ENCODE measurements at places on chromosomes 12 and 14. TPM values are rescaled to one million over a fixed set of nuclear protein-coding genes. Genes with fewer than 3 reads are reported as not detected.

DNA sequence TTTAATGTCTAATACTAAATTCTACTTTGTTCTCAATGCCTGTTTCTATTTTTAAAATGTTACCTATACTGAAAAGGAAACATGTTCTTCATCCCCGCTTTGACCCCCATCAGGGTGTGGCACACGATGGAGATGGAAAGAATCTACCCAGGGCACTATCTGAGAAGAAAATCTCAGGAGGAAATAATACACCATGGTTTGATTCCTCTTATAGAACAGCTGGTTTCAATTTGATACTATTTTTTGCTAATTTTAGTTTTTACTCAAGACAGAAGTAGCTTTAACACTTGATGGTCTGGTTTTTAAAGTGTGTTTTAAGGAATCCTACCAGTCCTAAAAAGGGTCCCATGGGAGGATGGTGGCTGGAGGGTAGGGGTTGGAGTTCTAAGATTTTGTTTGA is 56.7 kb downstream of the PPM1H start:
- no peak for DNase-seq

- DNase-seq = peak; percentile 73
Measured at GRCh38 chr12:121132601-121133481, at the start of gene P2RX7. P2RX7 (plus strand) TSS chr12:121132876; CDS start chr12:121132971, 95 bp downstream.

DNA sequence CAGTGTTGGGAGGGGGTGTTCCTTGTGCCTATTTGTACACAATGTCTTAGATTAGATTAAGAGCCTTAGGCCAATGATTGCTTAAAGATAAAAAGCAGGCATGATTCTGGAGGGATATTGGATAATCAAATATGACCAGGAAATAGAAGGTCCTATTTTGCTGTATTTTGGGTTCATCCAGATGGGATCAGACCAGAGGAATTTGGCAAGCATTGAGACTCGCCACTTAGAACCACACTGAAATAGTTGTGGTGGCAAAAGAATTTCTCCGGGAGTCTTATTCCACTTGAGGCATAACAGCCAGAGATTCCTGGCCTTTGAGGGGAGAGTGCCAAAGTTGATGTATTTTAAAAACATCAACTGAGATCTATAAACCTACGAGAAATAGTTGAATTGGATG is 327.2 kb downstream of the RAD51B start:
- no peak for DNase-seq

The MYO1H gene
- not detected for total RNA-seq

DNA sequence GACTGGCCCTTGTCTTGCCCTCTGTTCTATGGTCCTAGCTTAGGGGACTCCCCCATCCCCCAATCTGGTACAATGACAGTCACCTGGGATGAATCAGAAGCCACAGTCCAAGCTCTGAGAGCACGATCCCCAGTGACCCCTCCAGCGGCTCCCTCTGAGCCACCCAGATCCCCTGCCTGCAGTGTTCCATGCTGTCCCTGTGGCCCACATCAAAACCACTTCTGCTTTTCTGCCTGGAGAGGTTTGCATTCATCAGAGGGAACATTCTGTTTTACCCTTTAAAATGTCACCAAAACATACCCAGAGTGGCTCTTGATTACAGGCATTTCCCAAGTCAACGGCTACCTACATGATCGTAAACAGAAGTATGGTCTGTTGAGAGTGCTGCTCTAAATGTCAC is 47.5 kb downstream of the NOS1 start:
- no peak for DNase-seq

GRCh38 chr12:110583137-110584059 is at the start of gene PPTC7:
PPTC7 (minus strand) TSS chr12:110583318; CDS start chr12:110583031, 287 bp downstream.
- peak; percentile 97 for DNase-seq

GRCh38 chr14:60935319-60935718 is 45.6 kb downstream of the TRMT5 start:
- no peak for DNase-seq

The SRGAP1 gene
- 8.0 TPM for total RNA-seq

DNA sequence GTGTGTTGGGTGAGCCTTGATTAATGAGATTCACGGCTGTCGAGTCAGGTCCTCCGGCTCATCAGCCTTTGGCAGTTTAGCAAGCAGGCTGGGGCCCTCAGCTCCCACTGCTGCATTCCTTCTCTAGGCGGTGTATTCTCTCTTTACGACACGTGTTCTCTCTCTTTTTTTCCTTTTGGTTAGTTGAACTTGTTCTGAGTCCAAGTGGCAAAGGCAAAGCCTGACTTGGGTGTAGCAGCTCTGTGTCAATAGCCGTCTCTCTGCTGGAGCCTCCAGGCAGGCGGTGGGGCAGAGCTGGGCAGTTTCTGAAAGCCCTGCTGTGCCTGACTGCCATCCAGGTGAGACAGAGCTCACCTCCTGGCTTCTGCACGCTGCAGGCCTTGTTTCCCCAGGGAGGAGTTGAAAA is 46.6 kb downstream of the SUSD6 start:
- peak; percentile 52 for DNase-seq

GRCh38 chr14:28348797-28349196 is 417.8 kb upstream of the FOXG1 start:
- no peak for DNase-seq

- no peak for DNase-seq
Measured at GRCh38 chr12:89098441-89099112, 253.7 kb downstream of the DUSP6 start.

DNA sequence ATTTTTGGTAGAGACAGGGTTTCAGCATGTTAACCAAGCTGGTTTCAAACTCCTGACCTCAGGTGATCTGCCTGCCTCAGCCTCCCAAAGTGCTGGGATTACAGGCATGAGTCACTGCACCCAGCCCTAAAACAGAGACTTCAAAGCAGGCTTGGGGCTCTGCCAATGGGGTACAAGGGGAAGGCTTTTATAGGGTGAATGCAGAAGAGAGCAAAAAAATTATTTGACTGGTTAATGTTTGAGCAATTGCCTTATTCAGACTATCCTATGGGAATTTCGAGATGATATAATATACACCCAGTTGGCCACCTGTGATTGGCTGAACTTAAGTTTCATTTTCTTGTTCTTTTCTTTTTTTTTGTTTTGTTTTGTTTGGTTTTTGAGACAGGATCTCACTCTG is 31.5 kb upstream of the ACTN1 start:
- no peak for DNase-seq

DNA sequence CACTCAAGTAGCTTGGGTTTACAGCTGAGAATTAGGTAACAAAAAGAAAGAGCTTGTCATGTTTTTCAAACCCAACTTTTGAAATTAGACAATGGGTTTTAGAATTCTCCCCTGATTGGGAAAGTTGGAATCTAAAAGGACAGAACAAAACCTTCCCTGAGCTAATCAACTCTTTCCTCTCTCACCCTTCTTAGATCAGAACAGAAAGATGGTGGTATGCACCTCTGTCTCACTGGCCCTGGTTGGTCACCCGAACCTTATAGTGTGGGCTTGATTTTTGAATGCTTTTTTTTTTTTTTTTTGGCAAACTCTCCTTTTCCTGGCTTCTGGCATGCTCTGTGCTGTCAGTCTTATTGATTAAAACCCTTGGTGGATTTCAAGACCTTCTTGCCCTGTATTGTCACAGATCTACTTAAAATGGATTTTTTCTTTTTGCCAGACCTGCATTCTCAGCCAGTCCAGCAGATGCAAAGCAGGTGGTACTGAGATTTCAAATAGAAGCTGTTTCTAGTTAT is 251.1 kb upstream of the RMST start:
- no peak for DNase-seq

- no peak for DNase-seq
Measured at GRCh38 chr12:32470936-32471470, 71.6 kb downstream of the FGD4 start.

DNA sequence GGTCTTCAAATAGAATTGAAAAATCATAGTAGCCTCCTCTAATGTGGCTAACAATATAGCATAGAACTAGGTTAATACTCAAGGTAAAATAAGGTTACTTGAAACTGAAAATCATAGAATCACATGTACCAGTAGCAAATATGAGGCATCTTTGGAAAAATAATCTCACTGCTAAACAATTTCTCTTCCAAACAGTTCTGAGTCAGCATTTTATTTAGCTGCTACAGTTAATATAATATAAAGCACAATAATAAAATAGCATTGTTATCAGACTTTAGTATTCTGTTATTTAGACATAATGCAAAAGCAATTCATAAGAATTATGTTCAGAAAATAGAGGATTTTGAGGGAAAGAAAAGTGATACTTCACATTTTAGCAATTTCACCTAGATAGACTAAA is 35.0 kb downstream of the ERO1A start:
- no peak for DNase-seq

The MOAP1 gene
- total RNA-seq = 10.8 TPM

The RNASE1 gene
- 347 TPM for total RNA-seq

Data from pancreas (tissue), 10 donors.